ENCODE measurements at places on chromosomes 7 and 10.

DNA sequence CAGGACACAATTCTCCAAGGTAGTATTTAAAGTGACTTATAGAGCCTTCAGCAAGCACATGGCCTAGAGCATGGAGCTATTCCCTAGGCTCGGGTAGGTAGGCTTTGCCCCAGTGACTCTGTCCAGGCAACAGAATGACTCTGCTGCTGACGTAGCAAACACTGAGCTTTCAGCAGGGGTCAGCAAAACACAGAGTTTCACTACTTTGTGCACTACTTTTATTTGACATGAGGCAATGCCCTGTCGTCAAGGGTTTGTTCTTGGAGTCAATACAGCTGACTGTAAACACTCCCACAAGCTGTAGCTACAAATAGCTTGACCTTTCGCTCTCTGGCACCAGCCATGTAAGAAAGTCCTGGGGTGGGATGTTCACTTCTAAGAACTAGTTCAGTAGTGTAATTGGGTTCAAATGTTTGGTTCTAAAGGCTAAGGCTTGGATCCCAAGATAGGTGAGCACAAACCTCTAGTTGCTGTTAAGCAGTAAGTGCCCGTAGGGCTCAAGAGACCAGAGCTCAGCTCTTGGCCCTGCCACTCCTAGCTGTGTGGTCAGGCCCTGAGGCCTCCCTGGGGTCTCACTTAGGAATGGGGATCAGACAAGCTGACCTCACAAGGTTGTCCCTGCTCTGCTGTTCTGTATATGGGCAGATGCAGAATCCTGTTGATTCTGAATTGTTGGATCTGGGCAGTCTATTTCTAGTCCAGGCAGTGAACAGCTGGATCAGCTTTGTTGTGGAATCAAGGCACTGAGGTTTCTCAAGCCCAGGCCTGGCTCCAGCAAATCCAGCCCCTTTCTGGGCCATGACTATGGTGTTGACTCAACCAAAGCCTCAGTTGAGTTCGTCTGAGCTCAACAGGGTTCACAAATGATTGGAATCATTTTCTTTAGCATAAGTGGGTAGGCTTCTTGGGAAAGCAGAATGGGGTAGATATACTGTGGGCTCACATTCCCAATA, 10.7 kb downstream of the NODAL start:
- DNase-seq = peak; percentile 44

DNA sequence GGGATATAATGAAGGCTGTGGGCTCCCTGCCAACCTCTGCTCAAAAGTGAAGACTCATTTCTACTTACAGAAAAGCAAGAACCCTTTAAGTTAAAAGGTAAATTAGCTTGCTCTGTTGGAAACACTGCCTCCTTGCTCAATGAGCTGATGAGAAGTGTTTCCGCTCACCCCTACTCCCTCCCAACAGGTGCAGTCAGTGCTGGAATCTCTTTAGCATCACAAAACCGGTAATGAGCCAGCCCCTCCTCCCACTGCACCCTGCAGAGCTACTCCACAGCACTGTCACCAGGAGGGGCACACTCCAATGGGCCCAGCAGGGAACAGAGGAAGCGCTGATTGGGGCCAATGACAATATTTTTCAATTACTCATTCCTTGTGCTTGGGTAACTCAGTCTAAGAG, 262.5 kb downstream of the TCERG1L start:
- no peak for DNase-seq

- no peak for DNase-seq
These were observed 25.1 kb upstream of the CDK1 start for GRCh38 chr10:60753152-60753551.

- no peak for DNase-seq
These were observed 780.0 kb downstream of the SORCS1 start for GRCh38 chr10:106384496-106384895.

GRCh38 chr7:17293481-17293880, 5.0 kb upstream of the AHR start:
- no peak for DNase-seq

DNA sequence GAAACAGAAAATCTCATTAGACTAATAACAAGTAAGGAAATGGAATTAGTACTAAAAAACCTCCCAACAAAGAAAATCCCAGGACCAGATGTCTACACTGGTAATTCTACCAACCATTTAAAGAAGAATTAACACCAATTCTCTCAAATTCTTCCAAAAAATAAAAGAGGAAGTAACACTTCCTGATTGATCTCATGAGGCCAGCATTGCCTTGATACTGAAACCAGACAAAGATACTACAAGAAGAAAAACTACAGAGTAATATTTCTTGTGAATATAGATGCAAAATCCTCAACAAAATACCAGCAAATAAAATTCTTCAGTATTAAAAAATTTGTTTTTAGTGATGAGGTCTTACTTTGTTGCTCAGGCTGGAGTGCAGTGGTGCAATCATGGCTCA, 21.3 kb downstream of the GCK start:
- DNase-seq = no peak

DNA sequence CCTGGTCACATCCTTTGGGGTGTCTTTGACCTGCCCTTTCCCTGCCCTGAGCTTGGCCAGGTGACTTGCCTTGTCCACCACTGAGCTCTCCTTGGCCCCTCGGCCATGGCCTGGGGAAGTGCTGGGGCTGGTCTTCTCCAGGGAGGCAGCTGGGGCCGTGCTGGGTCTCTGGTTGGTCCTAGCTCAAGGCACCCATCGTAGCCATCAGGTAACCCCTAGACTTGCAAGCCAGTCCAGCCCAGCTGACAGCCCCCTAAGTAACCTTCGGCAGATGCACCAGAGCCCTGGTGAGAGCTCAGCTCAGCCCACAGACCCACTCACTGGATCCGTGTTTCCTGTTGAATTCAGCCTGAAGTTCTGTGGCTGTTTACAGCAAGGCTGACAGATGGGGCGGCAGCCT, 176.2 kb upstream of the SHH start:
- no peak for DNase-seq

DNA sequence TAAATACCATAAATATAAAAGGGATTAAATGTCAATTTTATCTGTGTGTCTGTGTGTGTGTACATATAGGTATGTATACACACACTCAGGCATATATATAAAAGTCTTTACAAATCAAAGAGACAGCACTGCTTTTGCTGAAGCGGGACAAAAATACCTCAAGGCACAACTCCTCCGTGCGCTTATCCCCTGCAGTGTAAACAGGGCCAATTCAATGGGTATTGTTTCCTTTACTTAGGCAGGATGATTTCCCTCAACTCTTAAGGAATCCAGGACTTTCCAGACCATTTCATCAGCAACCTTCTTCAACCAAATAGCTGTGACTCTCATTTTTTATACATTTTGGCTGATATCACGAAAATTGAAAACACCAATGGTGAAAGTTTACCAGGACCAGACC, 227.7 kb downstream of the CRPPA start:
- no peak for DNase-seq

- no peak for DNase-seq
These were observed 882 bp downstream of the IRF5 start for GRCh38 chr7:128938544-128939074.

- no peak for DNase-seq
These were observed 9.3 kb downstream of the CRYGN start for GRCh38 chr7:151430391-151431205.

DNA sequence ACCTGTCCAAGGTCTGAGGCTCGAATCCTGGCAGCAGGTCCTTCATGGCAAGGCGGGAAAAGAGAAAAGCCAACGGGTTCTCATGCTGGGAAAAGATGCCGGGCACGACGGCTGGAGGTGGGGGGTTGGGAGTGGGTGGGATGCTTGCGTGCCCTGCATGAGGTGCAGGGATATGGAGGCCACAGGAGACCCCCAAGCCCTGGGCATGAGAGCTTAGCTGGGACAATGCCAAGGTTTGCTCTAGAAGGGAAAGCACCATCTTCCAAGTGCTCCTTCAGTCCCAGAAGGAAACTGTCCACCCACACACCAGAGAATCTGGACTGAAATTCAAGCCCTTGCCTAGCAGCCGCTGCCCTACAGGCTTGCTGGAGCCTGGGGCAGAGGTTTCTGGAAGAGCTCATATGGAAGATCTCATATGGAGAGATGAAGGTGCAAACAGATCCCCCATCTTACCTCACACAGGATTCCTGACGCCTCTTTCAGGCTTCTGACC, 64.3 kb downstream of the ZRANB1 start:
- no peak for DNase-seq

- DNase-seq = no peak
These were observed 1.4 kb downstream of the ETV1 start for GRCh38 chr7:13988065-13988464.

- DNase-seq = no peak
These were observed 72.7 kb downstream of the CFAP46 start for GRCh38 chr10:132869621-132870020.

DNA sequence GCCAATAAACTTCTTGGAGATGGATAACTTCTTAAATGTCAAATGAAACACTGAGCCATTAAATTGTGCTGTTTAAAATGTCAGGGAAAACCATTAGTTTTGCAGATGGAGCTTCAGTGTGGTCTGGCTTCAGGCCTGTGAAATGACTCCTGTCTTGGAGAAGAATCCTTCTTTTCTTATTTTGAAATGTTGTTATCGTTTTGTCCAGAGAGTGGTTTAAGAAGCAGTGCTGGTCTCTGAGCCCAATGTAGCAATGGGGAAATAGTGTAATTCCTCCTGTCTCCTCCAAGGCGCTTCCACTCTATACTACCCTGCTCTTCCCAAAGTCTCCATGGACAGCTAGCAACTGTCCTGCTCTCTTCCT, 177.6 kb downstream of the REEP3 start:
- no peak for DNase-seq

- no peak for DNase-seq
These were observed 371.4 kb downstream of the SUGCT start for GRCh38 chr7:40506158-40506557.

- no peak for DNase-seq
These were observed 79.6 kb downstream of the NHLRC2 start for GRCh38 chr10:113933894-113934532.

- peak; percentile 22 for DNase-seq
These were observed 610.4 kb downstream of the IPMK start for GRCh38 chr10:57657164-57657765.

- no peak for DNase-seq
These were observed 23.7 kb upstream of the LRRN3 start for GRCh38 chr7:111067251-111067650.

- no peak for DNase-seq
These were observed 80.5 kb downstream of the KCNMA1 start for GRCh38 chr10:77556990-77557601.

DNA sequence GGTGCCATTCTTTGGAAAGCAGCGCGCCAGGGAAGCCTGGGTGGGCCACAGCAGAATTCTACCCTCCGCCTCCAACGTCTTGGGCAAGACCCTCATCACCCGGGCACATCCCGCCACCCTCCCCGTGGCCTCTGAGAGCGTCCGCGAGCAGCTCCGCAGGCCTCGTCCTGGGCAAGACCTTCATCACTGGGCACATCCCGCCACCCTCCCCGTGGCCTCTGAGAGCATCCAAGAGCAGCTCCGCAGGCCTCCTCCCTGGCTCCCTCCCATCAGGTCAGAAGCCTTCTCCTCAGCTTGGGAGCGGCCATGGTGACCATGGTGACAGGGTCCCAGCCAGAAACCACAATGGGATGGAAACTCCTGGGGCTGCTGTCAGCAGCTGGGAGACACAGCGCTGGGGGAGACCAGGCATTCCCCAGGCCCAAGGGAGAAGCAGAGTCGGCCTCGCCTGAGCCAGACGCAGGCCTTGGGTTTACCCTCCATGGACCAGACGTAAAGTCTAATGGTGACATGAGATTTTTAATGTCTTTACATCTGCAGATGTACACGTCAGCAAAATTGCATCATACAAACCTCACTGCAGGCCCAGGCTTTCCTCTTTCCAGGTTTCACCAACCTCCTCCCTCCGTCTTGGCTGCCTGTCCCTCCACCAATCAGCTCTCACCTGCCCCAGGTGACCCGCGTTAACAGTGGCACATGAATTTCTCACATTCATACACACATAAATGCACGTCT, 55.1 kb upstream of the PPP2R2D start:
- DNase-seq = no peak

DNA sequence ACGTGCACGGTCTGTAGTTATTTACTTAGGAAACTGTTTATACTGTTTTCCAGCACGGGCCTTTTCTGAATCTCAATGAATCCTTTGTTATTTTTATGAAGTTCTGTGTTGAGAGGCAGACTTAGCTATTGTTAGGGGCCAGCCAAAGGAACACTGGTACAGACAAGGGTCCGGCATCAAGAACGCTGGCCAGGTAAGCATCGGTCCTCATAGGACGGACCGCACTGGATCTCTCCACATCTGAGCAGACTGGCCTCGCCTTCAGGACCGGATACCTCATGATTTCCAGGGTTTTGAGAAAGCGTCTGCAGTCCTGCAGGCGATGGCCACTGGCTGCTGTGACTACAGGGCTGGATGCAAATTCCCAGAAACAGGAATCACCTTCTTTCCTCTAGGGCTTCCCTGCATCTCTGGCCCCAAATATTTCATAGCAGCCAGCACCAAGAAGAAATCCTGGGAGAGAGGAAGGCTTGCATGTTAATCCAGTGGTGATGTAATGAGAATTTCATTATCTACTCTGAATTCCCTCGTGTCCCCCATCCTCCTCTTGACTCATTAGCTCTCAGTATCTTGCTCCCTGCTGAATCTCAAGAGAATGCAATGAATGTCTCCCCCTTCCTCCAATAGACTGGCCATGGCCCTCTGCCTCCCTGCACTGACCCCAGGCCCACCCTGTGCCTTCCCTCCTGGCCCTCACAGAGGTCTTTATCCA, 325.4 kb upstream of the NPVF start:
- no peak for DNase-seq

DNA sequence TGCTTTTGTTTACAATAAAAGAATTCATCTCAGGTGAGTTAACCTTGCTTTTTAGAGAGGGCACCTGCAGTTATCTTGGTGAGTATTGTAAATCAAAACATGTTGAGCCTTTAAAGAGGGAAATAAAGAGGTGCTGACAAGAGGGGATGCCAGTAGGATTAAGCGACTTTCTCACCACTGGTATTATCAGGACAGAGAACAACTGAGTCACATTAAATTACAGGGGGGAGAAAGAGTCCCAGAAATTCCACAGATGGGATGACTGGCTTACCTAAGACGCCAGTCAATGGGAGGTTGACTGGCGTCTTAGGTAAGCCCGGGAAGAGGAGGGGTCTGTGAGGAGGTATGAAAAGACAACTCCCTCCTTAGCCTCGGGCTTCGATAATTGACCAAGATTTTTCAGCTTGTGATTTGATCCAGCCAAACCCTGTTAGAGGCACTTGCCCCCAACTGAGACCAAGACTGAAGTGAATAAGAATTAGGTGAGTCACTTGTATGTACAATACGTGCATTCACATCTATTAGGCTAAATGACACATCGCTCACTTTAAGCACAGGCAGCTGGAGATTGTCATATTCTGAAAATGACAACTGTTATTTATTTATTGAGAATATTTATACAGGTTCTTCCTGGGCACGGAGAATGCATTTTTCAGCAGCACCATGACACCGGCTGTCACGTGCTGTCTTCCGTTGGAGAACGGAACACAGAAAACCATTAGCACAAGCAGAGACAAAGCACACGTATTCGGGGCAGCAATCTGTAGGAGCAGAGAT, 117.6 kb downstream of the SEM1 start:
- DNase-seq = no peak

Measured in left ventricle myocardium inferior (tissue), 1 donor.